ENCODE measurements at places on chromosomes 4 and X.

GRCh38 chr4:88143504-88143903 is 14.9 kb downstream of the ABCG2 start:
- no peak for DNase-seq

- DNase-seq: no peak
These were observed 370.0 kb downstream of the GPAT3 start for GRCh38 chr4:83905952-83906351.

- DNase-seq: no peak
These were observed 6.2 kb upstream of the GSPT2 start for GRCh38 chrX:51737091-51737490.

GRCh38 chr4:94803181-94803580 is 45.4 kb downstream of the BMPR1B start:
- DNase-seq: no peak

DNA sequence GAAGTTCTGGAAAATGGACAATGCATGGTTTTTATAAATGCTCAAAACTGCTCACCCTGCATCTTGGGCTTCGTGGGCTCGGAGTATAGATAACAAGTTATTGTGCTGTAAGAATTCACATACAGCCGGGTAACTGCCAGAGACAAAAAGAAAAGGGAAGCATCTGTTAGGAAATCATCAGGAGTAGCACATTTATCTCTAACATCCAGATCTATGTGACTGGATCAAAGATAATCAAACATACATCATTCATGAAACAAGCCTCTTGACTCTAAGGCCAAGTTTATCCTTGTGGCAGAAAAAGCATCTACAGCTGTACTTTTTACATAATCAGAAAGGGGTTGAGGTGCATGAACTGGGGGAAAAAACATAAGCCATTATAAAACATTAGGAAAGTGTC is 264.2 kb downstream of the PPP3CA start:
- no peak for DNase-seq

DNA sequence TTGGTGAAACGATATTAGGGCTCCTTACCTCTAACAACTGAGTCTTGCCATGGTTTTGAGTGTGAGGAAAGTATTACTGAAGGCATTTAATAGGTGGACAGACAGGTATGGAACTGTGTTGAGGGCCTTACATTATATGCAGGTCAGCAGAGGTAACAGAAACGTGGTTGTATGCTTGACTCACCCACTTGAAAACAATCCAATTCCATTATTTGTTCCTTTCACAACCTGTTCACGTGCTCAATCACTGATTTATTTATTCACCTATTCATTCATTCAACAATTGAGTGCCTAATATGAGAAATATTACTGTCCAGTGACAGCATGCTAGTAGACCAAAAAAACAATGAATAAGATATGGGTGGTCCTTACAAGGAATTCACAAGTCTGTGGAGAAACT is 33.3 kb upstream of the PPARGC1A start:
- DNase-seq: no peak

- no peak for DNase-seq
These were observed 20.4 kb downstream of the USP46 start for GRCh38 chr4:52638717-52639116.

- peak; percentile 91 for DNase-seq
These were observed 108.4 kb downstream of the DOCK11 start for GRCh38 chrX:118603981-118604380.

DNA sequence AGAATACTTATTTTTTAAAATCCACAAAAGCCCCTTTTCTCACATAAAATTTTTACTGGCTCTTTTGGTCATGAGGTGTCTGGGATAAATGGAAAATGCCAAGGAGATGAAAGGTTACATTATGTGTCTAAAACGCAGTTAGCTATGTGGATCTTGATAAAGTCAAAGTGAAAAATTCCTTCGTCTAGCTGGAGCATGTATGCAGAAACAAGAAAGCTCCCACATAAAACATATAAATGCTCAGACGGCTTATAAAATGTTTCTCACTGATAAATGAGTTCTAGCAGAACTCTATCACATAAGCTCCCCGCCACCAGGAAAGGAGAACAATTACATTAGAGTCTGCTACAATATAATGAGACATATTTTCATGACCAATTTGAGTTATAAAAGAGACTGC is 83.8 kb downstream of the TBC1D9 start:
- DNase-seq: peak; percentile 24

DNA sequence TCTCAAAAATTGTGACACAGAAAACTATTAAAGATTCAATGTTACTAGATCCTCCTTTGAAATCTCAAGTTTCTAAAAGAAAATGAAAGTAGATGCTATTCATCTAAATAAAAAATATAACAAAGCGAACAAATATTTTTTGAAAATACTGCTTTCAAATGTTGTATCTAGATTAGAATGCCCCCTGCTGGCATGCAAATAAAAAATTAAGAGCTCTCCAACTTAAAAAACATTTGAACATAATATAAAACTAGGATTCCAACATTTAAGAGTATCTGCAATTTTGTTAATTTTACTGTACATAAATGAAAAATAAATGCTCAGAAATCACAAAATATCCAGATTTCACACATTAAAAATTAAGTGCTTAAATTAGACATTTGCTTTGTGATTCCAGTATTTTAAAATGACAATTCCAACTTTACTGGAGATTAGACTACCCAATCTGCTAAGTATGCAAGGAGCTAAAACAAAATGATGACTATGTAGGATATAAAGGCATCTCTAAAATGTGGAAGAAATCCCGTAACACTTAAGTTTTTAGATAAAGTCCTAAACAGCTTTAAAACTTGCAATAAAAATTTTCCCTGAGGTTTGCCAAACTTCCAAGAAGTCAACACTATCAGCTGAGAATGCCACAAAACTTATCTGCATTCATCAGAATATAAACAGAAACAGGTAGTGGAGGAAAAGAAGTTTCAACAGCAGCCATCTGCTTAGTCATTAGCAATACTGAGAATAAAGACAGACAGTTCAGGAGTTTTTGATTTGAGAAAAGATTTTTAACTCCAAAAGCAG is 32.7 kb downstream of the DHX15 start:
- no peak for DNase-seq

DNA sequence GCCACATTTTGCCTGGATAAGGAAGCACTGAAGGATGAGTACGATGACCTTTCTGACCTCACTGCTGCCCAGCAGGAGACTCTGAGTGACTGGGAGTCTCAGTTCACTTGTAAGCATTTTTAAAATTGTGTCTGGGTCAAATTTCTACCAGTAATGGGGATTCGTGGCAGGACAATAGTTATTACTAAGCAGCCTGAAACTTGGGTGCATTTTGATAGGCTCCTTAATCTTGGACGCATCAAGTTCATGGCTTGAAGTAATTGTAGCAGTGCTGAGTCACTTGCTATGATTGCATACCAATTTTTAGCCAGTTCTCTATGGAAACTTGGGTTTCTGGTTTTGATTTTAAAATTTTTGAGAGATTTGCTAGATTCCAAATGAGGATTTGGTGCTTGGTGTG is 4.3 kb downstream of the PGRMC1 start:
- no peak for DNase-seq

DNA sequence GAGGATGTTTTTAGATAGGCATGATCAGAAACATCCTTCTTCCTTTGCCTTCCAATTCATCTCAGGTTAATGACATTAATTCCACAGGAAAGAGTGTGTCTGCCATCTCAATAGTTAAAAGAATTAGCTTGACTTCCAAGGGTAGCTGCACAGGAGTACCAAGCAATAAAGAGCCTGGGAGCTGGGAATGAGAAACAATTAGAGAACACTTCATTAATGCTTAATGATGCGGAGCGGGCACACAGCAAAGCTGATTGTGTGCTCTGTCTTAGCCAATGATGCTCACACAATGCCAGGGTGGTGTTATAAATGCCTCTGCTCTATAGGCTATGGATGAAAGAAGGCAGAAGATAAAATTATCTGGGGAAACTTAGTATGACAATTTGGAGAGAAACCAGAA is 1052.5 kb upstream of the LCORL start:
- no peak for DNase-seq

GRCh38 chr4:122632396-122633143 is 11.7 kb upstream of the IL21 start:
- DNase-seq: no peak

- DNase-seq: no peak
These were observed 81.9 kb downstream of the REPS2 start for GRCh38 chrX:17028356-17028755.

DNA sequence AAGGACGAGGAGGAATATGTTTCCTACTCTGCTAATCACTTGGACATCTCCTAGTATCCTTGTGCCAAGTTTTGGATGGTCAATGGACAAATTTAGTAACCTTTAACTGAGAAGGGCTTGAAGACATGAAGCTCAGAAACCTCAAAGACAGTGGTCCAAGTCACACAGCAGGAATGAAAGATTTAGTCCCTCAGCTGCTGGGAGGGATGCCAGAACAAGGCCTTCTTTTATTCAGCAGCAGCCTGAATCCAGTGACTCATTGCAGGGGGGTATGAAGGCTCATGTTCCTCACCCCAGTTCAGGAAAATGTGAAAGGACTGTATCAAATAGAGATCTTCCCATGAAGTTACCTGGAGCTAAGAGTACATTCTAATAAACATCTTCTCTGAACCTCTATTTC is 214.9 kb upstream of the UGT8 start:
- DNase-seq: no peak

DNA sequence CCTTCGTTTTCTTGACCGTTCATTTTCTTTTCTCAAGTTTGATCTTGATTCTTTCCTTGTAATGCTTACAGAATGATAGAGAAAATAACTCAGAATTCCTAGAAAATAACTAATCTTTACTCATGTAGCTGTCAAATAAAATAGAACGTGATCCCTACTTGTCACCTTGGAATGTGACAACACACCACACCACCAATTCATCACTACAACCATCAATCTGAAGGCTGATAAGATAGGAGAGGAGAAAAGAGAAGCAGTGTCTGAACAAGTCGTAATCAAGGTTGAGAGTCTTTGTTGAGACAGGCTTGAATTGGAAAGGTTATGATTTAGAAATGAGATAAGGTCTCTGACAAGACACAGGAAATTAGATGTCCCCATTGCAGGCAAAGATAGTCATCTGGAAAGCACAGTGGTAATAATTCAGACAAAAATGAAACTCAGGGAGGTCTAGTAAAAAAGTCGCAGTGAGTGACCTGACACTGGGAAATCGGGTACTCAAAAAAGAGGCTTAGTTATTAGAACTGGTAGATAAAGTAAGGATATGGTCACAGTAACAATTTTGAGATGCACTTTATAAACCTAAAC is 456.2 kb downstream of the FAT4 start:
- no peak for DNase-seq

DNA sequence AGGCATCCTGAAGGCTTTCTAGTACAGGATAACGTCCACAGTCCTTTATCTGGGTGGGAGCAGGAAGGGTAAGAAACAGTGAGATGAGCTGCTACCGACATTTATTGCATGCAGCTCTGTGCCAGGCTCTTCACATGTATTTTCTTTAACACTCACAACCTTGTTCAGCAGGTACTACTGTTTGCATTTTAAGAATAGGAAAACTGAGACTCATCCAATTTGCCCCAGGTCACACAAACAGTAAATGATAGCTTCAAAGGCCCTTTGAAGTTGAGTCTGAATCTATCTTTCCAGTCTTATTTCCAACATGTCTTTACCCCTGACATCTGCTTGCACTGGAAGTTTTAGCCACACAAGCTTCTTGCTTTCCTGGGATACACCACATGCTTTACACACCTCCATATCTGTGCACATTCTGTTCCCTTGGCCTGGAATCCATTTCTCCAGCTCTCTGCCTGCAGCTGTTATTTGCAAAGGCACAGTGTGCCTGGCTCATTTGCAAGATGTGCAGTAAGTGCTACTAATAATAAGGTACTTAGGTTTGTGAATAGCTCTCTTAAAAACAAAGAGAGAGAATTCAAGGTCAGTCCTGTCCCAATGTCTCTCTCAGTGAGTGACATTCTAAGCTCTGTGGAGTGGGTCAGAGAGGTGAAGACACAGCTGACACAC is 61.2 kb downstream of the METTL14 start:
- no peak for DNase-seq

GRCh38 chrX:155888139-155888538 is 7.0 kb downstream of the VAMP7 start:
- no peak for DNase-seq

DNA sequence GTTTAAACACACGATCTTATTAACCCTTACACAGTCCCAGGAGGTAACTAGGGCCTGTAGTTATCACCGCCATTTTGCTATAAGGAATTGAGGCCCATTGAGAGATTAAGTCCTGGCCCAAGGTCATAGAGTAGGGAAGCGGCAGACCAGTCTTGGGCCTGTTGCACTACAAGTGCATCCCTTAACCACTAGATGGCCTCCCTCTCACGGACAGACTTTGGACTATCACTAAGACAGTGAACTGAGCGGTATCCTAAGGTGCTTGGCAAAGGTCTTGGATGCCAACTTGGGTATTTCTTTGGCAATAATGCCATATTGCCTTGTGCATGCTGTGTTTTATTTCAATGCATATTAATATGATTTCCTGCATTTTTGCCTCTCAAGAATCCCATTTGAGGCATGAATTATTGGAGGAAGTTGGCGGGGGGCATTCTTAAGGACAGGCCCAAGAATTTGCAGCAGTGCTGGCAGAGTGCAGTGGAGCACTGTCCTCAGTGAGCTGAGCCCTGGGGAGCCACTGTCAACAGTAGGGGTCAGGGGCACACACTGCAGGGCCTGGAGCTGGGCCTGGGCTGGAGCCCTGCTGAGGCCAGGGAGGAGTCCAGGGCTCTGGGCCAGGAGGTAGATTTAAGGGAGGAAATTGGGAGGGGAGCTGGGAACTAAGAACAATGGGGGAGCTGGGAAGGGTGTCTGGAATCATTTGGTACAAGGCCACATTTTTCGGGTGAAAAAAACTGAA is 147.4 kb downstream of the SMIM20 start:
- DNase-seq: no peak

GRCh38 chr4:169268951-169269760 is 1.6 kb downstream of the SH3RF1 start:
- DNase-seq: no peak

GRCh38 chrX:39601231-39602177 is 496.3 kb downstream of the BCOR start:
- DNase-seq: no peak

GRCh38 chr4:179291657-179292056 is 1849.4 kb upstream of the AGA start:
- DNase-seq: no peak

DNA sequence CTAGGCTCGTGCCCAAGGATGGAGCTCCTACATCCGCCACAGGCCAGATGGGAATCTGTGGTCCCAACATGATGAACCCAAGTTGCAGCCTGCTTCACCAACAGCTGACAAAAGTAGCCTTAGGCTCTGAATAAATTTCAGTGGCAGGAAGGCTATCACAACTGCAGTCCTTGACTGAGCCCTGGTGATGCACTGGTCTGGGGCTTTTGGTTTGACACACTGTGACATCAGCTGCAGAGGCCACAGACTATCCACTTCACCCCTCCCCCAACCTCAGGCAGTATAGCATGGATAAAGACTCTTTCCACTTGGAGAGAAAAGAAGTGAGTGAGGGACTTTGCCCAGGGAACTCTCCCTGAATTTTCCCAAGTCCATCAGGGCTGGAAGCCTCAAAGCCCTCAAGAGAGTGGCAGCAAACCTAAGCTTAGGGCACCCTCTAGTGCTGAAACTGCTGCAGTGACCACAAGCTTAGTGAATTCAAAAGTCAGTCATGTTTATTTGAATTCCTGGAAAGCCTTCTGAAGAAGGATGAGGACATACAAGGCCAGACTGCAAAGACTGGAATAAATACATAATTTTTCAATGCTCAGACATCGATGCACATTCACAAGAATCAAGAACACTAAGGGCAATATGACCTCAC is 135.0 kb upstream of the TENT5D start:
- no peak for DNase-seq

GRCh38 chr4:112141366-112142138 is 3.7 kb upstream of the FAM241A start:
- no peak for DNase-seq

Data from esophagus muscularis mucosa (tissue), 4 donors.